M059J (cell line): ENCODE measurements at places on chromosomes 1 and 21. TPM values are rescaled to one million over a fixed set of nuclear protein-coding genes. Genes with fewer than 3 reads are reported as not detected.

GRCh38 chr1:155128755-155129473 lies 1.2 kb downstream of the EFNA1 start:
- peak; percentile 48 for DNase-seq

DNA sequence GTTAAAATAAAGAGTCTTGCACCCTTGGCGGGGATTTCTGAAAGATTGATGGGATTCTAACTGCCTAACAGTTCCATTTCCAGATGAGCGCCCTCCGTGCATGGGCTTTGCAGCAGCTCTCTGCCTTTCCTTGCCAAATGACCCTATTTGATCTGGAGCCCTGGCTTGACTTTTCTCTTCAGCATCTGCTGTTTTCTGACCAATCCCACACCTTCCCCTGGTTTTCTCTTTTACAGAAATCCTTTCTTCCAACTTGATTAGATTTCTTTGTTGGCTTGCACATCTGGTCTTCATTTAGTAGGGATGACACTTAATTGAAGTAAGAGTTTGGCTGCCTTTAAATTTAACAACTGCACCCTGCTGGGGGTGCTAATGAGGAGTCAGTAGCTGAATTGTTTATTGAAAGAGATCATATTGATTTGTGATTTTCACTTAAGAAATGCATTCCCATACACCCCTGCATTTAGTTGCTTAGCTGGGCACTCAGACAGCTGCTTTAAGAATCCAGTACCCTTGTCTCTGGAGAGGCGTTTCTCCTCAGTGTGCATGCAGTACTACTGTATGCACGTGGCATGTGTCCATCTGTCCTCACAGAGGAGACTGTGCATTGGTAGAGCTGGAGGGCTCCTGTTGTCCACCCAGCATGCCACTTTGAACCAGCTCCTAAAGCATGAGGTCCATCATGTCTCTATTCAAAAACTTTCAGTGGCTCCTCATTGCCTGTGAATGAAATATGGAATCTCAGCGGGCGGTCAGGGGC lies 99.7 kb downstream of the NOS1AP start:
- no peak for DNase-seq

GRCh38 chr1:172450524-172450885 lies 6.6 kb upstream of the PIGC start:
- no peak for DNase-seq

GRCh38 chr1:206895325-206895724 lies 1.9 kb upstream of the IL24 start:
- DNase-seq = no peak

DNA sequence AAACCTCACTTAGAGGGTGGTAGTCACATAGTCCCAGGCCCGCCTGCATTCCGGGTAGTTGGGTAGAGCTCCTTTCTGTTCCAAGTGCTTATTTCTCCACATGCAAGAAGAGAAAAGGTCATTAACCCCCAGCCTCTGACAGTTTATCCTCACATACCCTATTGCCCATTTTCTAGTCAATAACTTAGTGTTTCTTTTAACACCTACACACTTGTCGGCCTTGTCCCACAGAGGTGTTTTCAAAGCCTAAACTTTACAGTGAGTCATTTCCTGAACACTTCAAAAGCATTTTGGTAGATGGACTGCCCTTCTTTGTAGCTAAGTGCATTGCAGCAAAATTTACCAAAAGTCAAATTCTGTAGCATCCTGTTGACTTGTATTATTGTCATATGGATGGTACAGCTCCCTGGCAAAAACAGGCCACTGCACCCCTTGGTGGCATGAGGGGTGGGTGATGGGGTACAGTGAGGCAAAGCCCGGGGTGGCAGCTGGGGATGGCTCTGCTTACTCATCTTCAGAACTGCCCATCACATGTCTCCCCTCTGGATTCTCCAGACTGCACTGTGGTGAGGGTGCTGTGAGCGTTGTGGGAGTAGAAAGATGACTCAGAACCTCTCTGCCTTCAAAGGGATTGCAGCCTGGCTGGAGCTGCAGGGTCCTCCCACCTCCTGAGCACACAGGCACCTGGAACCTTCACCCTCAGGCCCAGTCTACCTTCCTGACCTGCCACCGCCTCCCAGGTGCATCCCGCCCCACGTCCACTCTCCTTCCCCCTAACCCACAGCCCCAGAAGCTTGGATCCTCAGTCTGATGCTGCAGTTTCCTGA lies 45.8 kb upstream of the DMRTB1 start:
- DNase-seq = peak; percentile 95

C8A gene
- not detected in 2 replicates for total RNA-seq

RBP7 gene
- total RNA-seq = 1.5 TPM in 1 of 2 replicates, not detected in the other

FMO5 gene
- 0.54 TPM in 2 replicates for total RNA-seq
